ENCODE measurements at places on chromosomes 12 and 14. TPM values are rescaled to one million over a fixed set of nuclear protein-coding genes. Genes with fewer than 3 reads are reported as not detected.

DNA sequence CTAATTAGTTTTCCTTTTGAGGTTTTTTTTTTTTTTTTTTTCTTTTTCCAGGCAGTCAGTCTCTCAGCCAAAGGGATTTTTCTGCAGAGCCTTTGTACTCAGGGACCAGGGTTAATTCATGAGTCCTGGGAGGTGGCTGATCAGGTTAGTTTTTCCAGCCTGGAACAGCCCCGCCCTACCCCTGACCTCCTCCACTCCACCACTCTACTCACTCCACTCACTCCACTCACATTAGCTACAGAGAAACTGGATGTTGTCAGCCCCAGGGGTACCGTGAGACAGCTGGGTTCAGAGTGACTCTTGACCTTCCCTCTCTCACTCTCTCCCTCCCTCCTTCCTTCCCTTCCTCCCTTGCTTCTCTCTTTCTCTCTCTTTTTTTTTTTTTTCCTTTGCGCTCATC, 161.0 kb downstream of the CRADD start:
- no peak for DNase-seq

Gene BBOF1
- total RNA-seq: 1.8 TPM

DNA sequence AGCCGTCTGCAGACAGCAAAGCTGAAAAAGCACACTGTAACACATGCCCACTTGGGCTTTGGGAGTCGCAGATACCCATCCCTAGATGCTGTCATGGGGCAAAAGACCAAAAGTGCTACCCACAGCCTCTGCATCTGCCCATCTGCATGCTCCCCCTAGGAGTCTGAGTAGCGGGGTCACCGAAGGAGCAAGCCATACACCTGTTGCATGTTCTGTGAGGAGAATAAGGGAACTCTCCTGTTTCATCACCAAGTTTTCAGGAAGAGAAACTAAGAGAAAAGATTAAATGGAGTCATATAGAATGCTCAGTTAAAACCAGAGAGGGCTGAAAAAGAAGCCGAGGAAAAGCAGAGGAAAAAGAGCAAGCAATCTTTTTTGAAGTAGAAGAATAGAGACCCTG, 13.7 kb upstream of the ST8SIA1 start:
- no peak for DNase-seq

- no peak for DNase-seq
Observed at GRCh38 chr12:10726945-10727344, 3.8 kb upstream of the YBX3 start.

Measured in Calu3 (cell line).